ENCODE measurements at places on chromosomes 6 and 20. TPM values are rescaled to one million over a fixed set of nuclear protein-coding genes. Genes with fewer than 3 reads are reported as not detected.

- no peak for DNase-seq
These were observed 10.0 kb upstream of the POU5F1 start for GRCh38 chr6:31180500-31180899.

DNA sequence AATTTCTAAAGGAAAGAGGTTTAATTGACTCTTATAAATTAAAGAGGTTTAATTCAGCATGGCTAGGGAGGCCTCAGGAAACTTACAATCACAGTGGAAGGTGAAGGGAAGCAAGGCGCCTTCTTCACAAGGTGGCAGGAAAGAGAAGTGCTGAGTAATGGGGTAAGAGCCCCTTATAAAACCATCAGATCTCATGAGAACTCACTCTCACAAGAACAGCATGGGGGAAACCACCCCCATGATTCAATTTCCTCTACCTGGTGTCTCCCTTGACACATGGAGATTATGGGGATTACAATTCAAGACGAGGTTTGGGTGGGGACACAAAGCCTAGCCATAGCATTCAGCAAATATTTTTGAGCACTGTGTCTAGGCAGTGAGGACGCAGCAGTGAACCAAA, 3.9 kb upstream of the IPCEF1 start:
- no peak for DNase-seq

DNA sequence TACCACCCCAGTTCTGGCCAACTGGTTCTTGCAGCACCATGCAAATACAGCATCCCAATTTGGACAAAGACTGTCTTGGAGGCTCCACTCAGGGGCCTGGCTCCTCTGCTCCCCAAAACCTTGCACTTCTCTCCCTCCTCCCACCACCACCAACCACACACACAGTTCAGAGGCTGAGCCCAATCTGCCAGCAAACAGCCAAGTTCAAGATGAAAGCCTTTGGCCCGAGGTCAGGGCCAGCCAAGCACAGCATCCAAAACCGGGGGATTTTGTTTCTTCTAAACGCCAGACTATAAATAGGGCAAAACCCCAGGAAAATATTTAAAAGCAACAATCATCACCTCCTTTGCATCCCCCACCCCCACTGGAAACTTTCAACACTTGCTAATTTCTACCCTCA, 5.7 kb downstream of the KCNK5 start:
- no peak for DNase-seq

DNA sequence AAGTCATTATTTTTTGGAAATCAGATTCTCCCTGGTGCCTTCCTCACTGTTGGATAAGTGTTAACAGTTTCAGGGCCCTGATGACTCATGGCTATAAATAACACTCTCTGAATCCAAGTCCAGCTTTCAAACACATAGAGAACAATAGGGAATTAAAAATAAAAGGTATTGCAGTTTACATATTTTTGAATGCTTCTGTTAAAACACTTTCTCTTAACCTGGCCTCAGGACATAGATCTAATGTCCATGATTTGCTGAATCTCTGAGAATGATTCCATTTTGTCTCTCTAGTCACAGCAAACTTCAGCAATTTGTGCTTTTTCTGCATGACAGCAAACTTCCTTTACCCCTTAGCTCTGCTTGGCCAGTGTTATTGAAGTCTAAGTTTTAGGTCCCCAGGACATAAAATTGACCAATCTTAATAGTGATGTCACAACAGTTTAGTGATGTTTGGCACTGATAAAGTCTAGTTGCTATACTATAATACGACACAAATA, 1192.4 kb upstream of the CITED2 start:
- DNase-seq, result no peak

DNA sequence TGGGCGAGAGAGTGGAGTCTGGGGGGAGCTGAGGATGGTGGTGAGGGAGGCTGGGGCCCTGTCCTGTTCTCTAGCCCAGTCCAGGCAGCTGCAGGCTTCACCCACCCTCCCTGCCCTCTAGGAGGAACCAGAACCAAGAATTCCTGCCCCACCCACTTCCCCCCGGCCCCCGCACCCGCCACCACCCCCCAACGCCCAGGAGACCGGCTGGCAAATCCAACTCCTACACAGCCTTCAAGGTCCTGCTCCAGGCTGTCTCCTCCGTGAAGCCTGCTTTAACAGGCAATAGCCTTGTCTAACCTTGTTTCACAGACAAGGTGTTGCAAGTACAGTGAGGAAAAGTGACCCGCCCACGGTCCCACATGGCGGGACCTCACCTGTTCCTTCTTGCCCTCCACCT, 2.4 kb downstream of the SPDEF start:
- no peak for DNase-seq

DNA sequence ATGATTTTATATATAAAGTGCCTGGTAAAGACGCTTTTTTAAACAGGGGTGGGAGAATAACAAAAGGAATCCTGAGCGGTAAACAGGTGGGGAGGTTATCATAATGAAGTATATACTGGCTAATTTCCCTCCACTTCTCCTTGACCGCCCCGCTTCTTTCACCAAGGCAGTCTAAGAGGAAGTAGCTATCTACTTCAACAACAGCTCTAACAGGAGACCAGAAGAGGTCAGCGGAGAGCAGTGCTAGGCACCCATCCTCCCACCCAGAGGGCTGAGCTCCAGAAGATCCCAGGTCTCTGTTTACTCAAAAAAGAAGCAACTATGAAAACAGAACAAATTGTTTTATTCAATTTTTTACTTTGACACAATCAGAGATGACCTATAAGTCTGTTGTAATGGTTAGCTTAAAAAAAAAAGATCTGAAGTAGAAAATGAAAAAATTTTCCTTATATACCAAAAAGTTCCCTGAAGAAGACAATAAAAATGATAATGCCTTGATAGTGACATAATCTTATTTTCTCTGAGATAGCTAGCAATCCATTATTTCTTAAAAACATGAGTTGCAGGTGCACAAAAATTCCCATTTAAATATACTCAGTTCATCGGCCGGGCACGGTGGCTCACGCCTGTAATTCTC, 141.1 kb downstream of the PDSS2 start:
- no peak for DNase-seq

DNA sequence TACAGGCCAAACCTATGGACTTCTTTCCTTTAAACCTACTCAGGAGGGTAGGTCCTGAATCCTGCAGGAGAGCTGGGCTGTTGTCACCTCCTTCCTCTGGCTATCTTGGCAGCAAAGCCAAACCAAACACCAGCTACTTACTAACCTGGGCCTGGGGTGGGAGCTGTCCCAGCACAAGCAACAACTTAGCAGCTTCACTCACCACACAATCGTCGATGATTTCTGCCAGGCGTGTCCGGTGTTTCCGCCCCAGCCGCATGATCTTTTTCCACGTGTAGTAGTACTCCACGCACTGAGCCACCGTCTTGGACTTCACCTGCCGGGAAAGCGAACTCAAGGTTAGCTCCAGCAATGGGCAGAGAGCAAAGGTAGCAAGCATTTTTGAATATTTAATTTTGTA, 25.4 kb upstream of the MRPS10 start:
- DNase-seq, result no peak

GRCh38 chr6:62059901-62060300, 226.1 kb downstream of the KHDRBS2 start:
- DNase-seq, result no peak

GRCh38 chr6:45576648-45577624, 199.2 kb upstream of the SUPT3H start:
- no peak for DNase-seq

The AHI1 gene
- total RNA-seq, result 4.5 TPM

The SAMD3 gene
- 0.45 TPM for total RNA-seq

DNA sequence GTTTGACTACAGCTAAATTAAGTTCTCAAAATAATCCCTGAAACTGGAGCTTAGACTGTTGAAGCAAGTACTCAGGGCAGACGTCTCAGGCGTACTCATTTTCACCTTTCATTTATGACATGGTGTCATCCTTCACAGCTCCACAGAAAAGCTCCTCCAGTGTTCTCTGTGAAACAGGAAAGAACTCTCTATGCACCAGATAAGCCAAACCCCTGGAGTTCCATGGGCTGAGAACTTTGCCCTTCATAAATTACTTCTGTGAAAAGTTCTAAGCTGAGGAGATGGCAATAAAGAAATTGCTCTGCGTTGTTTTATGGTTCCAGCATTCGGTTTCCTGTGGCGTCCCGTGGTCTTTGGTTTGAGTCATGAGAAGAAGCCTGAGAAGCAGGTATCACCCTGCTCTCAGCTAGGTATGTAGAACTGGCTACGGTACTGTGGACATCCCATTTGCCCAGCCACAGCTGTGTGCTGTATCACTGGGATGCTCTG, 20.2 kb upstream of the RREB1 start:
- DNase-seq, result no peak

The TRIM15 gene
- not detected for total RNA-seq

DNA sequence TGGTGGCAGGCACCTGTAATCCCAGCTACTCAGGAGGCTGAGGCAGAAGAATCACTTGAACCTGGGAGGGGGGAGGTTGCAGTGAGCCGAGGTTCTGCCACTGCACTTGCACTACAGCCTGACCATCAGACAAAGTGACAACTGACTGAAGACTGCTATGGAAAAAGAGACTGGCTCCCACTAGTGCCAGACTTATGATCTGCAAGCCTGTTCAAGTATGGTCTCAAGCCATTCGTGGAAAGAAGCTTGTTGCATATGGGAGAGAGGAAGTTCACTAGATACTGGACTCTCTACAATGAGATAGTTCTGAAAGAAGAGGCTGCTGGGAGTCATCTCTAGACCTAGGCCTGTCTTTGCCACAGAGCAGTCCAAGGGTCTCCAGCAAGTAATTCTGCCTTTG, 26.7 kb downstream of the MDN1 start:
- no peak for DNase-seq

DNA sequence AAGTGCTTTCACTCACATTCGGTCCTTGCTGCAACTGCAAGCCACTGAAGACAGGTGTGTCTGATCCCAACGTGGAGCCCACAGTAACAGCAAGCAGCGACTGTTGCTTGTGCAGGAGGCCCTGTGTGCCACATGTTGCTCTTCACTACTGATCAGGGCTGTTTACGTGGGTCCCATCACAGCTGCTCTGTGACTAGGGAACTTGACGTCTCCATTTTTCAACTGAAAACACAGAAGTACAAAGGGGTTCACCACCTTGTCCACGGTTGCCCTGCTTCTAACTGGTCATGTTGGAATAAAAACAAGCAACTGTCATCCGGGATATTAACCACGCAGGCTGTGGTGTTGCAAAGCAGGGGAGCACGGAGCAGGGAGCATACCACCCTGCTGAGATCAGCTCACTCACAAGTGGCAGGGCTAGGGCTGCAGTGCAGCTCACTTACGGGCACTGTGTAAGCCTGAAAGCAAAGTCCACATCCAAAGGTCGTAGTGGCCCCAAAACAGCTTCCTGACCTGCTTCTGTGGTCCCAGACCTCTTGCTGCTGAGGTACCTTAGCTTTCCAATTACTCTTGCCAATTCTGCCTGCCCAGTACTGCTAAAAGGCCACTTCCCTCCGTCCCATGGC, 105.8 kb upstream of the DUSP22 start:
- DNase-seq, result no peak

The OPRL1 gene
- 0.91 TPM for total RNA-seq

The B4GALT5 gene
- 34.2 TPM for total RNA-seq

DNA sequence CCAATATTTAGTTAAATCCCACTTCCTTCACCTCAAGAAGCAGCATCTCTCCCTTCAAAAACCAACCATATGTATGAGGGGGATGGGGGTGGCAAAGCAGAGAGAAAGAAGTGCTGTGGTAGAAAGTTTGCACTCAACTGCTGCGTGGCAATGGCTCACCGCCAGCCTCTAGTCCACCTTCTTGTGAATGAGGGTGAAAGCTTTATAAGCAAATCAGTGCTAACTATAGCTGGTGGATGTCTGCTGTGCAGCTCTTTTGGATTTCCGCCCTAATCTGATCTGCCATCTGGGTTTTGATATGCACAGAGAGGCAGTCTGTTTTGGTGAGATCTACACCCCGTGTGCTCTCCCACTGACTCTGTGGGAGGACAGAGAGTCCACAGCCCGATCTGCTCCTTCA, 281.2 kb upstream of the SUPT3H start:
- no peak for DNase-seq

The PGM3 gene
- total RNA-seq, result 16.7 TPM

GRCh38 chr6:168179702-168180382, 100.8 kb upstream of the FRMD1 start:
- no peak for DNase-seq

GRCh38 chr6:53995935-53996334, 115.3 kb upstream of the MLIP start:
- no peak for DNase-seq

DNA sequence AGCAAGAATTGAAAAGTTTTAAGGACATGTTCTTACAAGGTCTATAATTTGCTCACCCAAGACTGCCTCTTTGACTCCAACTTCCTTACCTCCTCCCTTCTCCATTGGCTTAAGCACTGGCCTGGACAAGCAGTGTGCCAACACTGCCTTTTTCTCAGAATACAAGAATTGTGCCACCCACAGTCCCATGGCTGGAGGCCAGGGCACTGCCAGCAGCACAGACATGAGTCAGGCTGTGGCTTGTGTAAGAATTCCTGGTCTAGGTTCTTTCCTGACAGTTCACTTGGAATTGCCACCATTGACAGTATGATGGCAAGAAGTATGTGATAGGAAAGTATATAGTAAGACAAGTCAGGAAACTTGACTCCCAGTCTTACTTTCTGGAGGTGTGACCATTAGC, 202.7 kb upstream of the MARCKS start:
- no peak for DNase-seq

- DNase-seq, result no peak
These were observed 114.7 kb downstream of the THEMIS start for GRCh38 chr6:127786109-127786508.

GRCh38 chr6:150549007-150549406, 50.7 kb upstream of the PLEKHG1 start:
- DNase-seq, result no peak

DNA sequence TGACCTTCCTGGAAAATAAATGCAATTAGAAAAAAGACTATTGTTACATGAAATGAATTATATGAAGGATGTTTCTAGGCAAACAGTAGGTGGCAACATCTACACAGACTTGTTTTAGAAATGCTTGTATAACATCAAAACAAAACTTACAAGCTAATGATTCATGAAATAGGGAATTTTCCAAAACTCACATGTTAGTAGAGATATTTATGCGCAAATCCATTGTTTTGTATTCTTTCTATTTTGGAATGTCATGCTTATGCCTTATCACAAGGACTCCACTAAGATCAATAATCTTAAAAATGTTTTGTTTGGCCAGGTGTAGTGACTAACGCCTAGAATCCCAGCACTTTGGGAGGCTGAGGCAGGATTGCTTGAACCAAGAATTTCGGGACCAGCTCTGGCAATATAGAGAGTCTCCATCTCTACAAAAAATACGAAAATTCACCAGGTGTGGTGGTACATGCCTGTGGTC, 32.3 kb upstream of the LGSN start:
- no peak for DNase-seq

- no peak for DNase-seq
These were observed 28.4 kb downstream of the UQCC2 start for GRCh38 chr6:33683051-33683571.

The LCA5 gene
- 1.3 TPM for total RNA-seq

The SYTL3 gene
- 8.0 TPM for total RNA-seq

DNA sequence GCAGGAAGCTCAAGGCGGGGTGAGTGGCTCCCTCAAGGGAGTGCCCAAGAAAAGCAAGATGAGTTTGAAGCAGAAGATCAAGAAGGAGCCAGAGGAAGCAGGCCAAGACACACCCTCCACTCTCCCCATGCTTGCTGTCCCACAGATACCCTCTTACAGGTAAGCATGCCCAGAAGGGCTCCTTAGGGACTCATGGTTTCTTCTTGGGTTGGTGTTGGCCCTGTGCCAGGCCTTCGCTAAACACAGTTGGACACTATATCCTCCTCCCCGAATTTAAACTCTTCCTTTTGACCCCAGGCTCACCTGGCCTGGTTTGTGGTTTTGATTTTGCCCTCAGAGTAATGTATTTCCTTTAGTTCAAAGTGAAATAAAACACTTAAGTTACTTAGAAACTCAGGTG, 5.1 kb downstream of the BRPF3 start:
- no peak for DNase-seq

Data from esophagus squamous epithelium (tissue), 5 donors.